Right renal cortex interstitium (tissue), 3 donors: ENCODE measurements at places on chromosomes 2 and 18. TPM values are rescaled to one million over a fixed set of nuclear protein-coding genes. Genes with fewer than 3 reads are reported as not detected.

The ARHGAP25 gene
- 8.5 TPM for polyA plus RNA-seq

The LINC00305 gene
- polyA plus RNA-seq: 4.1 TPM

The HOXD3 gene
- polyA plus RNA-seq: 20.5 TPM

The FLACC1 gene
- 1.0 TPM for polyA plus RNA-seq

GRCh38 chr2:239339726-239340601 is 60.9 kb downstream of the HDAC4 start:
- no peak for DNase-seq

- no peak for DNase-seq
These were observed 75.6 kb downstream of the C1QL2 start for GRCh38 chr2:119082821-119083400.

DNA sequence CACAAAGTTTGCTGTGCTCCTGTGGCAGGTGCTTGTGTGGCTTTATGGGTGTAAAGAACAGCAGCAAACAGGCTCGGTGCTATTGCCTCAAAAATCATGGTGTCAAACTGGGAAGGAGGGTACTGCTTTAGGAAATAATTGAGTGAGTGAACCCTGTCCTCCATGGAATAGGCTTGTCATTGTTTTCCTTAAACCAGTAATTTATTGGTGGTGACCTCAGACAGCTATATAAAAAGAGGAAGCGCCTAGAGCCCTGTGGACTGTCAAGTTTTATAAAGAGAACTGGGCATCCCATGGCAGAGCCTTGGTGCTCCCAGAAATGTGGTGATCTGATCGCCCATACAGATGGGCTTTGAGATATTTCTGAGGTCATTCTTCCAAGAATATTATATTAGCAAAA is 4.7 kb upstream of the CXCR4 start:
- no peak for DNase-seq

- no peak for DNase-seq
These were observed 67.9 kb downstream of the POLR1A start for GRCh38 chr2:86037795-86038192.

DNA sequence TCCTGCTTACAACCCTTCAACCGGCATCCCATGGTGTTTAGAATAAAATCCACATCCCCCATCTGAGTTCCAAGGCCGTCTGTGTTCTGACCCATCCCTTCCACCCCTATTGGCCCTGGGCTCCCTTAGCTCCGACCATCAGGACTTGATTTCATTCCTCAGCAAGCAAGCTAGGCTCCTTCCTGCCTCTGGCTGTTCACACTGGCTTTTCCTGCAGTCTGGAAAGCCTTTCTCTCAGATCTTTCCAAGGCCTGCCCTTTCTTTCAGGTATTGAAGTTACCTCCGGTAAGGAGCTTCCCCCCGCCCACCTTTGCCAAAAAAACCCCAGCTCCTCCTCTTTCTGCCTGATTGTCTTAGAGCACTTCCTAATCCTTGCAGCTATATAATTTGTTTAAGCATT is 86.8 kb downstream of the CLIP4 start:
- DNase-seq: no peak

DNA sequence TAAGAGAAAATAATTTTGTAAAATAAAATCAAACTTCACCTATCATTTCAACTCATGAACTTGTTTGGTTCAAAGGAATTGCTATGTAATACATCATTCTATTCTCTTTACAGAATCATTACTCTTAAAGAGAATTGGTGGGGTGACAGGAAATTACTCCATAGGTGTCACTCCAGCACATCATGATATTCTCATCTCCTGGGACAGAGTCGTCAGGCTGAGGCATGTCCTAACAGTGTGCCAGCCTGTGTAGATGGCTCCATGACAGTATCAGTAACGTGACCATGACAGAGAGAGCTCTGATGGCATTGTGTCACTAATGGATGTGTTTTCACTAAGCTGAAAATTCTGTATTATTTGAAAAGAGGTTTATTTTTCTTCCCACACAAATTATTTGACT is 13.9 kb downstream of the SPATS2L start:
- DNase-seq: no peak

DNA sequence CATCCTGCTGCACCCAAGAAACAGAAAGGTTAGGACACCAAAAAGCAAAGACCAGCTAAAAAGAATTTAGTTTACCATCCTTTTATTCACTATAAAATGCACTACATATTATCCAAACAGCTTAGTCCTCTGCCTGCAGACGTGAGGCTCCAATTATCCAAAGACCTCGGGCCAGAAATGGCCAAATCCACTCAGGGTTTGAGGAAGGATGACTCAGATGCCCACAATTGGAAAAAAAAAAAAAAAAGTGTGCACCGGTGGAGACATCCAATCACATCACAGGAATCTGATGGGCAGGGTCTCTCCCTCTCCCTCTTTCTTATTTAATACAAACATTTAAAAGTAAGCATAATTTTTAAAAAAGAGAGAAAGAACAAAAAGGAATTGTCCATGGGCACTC is 65.7 kb downstream of the TRABD2A start:
- no peak for DNase-seq

DNA sequence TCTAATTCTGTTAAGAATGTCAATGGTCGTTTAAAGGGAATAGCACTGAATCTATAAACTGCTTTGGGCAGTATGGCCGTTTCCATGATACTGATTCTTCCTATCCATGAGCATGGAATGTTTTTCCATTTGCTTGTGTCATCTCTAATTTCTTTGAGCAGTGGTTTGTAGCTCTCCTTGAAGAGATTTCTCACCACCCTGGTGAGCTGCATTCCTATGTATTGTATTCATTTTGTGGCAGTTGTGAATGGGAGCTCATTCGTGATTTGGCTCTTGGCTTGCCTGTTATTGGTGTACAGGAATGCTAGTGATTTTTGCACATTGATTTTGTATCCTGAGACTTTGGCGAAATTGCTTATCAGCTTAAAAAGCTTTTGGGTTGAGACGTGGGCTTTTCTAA is 38.3 kb upstream of the WDR75 start:
- no peak for DNase-seq
